Effector CD4-positive, alpha-beta T cell (primary cell): ENCODE measurements at places on chromosomes 3 and 15.

- no peak for DNase-seq
Observed at GRCh38 chr3:60364475-60364874, 886.8 kb downstream of the FHIT start.

DNA sequence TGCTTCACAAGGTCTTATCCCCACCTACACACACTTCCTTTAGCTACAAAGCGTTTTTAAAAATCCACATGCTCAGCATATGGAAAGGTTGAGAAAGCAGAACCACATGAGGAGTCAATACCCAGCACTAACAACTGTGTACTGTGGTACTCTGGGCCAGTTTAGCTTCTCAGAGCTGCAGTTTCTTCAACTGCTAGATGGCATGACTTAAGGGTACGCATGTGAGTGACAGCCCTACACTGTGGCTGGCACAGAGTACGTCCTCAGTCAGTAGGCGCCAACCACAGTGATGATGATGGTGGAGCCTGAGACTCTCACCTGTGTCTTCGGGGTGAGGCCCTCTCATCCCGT is 17.4 kb downstream of the CCDC12 start:
- no peak for DNase-seq

- no peak for DNase-seq
Observed at GRCh38 chr3:94935738-94936580, 873.1 kb downstream of the NSUN3 start.

- DNase-seq, result no peak
Observed at GRCh38 chr15:68816795-68817303, 3.8 kb downstream of the ANP32A start.

DNA sequence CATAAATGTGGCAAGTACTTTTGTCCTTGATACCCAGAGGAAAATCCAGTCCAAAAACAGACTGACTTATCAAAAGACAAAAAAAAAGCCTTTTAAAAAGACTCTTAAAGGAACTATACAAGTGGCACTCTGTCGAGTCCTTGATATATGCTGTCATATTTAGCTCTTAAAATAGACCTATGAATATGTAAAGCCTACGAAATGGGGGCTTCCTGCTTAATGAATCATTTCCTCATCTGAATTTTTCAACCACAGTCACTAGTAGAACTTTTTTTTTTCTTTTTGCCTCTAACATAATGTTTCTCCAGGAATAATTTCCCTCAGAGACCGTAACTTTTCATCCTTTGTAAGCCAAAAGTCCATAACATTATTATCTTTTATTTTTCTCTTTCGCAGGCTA is 95.8 kb downstream of the P3H2 start:
- no peak for DNase-seq

GRCh38 chr15:42149493-42150218 is 6.8 kb downstream of the PLA2G4F start:
- no peak for DNase-seq

GRCh38 chr3:150411976-150412375 is 3.9 kb downstream of the TSC22D2 start:
- no peak for DNase-seq
